Mammary epithelial cell (primary cell): ENCODE measurements at places on chromosomes 3 and 15. TPM values are rescaled to one million over a fixed set of nuclear protein-coding genes. Genes with fewer than 3 reads are reported as not detected.

The ATRIP gene
- 11.7 TPM for polyA plus RNA-seq

The UBA3 gene
- polyA plus RNA-seq, result 47.7 TPM

The OPA1 gene
- polyA plus RNA-seq, result 19.5 TPM

The EPHB1 gene
- 0.03 TPM for polyA plus RNA-seq

The FAN1 gene
- polyA plus RNA-seq, result 8.4 TPM

The CPNE4 gene
- polyA plus RNA-seq, result 0.62 TPM

The CYFIP1 gene
- 73.3 TPM for polyA plus RNA-seq

The ZPLD1 gene
- 0.82 TPM for polyA plus RNA-seq

The ZNF501 gene
- polyA plus RNA-seq, result 0.90 TPM

The SLC22A14 gene
- 0.10 TPM for polyA plus RNA-seq

The BLOC1S6 gene
- 10.8 TPM for polyA plus RNA-seq

The ATP11B gene
- polyA plus RNA-seq, result 18.3 TPM

- DNase-seq, result peak; percentile 42
These were observed 435 bp downstream of the RAB27A start for GRCh38 chr15:55289011-55289745.

GRCh38 chr15:101175401-101175800 lies 76.4 kb downstream of the CHSY1 start:
- no peak for DNase-seq

GRCh38 chr3:111932946-111933345 lies 45.9 kb upstream of the ABHD10 start:
- DNase-seq, result no peak

GRCh38 chr15:58066042-58066867 lies 744 bp upstream of the ALDH1A2 start:
- peak; percentile 43 for DNase-seq

DNA sequence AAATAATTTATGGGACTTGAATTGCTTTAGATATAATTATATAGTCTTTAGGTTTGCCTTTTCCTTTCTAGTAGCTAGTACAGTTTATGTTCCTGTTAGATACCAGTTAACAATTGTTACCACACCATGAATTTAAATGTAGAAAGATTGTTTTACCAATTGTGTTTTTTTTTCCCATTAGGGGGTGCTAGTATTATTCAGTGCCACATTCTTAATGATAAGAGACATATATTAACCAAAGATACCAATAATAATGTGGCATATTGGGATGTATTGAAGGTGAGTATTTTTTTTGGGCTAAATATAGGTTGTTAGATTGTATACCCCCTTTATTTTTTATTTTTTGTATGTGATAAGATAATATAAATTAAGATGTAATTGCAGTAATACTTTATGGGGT lies 27.7 kb downstream of the WDR48 start:
- no peak for DNase-seq

- DNase-seq, result peak; percentile 49
These were observed 603 bp downstream of the SCAPER start for GRCh38 chr15:76904461-76905012.

- no peak for DNase-seq
These were observed 248.6 kb downstream of the OPA1 start for GRCh38 chr3:193841581-193841980.

DNA sequence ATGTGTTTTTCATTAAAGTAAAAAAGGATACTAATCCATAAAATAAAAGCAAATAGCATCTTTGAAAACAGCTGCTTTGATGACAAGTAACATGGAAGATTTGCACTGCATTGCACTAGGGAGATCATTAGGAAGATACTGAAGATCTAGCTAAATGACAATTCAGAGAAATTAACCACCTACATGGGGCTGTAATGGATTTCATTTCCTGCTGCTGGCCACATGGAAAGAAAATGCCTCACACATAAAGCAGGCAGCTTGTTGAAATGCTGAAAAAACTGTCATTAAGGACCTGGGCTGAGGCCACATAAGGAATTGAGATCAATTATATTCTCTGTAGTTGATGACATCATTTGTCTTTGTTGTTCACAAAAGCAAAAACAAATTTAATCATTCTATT lies 94.1 kb downstream of the PYDC2 start:
- no peak for DNase-seq

DNA sequence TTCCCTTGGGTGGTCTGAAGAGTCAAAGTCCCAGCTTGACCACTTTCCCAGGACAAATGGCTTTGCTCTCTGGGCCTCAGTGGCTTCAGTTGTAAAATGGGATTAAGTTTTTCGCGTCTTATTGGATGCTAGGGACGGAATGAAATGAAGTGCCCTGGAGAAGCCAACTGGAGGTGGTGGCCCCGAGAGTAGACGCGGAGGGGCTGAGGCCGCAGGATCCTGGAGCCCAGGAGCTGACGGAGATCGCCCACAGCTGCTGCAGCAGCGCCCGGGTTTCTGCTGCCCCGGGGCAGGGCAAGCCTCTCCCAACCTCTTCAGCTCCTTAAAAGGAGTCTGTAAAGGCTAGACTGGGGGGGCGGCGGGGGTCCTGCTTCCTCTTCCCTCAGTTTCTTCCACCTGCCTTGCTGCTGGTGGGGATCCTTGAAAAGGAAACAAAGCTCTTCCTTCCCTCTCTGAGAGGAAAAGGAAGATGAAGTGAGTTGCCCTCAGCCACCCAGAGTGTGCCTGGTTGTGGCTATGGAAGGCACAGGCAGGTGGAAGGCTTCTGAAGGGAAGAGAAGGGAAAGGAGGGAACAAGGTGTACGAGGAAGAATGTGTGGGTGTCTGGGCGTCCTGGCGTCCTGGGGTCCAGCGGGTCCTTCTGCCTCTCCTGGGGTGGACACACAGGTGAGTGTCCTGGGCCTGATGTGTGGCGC lies 967 bp upstream of the BNC1 start:
- peak; percentile 55 for DNase-seq

DNA sequence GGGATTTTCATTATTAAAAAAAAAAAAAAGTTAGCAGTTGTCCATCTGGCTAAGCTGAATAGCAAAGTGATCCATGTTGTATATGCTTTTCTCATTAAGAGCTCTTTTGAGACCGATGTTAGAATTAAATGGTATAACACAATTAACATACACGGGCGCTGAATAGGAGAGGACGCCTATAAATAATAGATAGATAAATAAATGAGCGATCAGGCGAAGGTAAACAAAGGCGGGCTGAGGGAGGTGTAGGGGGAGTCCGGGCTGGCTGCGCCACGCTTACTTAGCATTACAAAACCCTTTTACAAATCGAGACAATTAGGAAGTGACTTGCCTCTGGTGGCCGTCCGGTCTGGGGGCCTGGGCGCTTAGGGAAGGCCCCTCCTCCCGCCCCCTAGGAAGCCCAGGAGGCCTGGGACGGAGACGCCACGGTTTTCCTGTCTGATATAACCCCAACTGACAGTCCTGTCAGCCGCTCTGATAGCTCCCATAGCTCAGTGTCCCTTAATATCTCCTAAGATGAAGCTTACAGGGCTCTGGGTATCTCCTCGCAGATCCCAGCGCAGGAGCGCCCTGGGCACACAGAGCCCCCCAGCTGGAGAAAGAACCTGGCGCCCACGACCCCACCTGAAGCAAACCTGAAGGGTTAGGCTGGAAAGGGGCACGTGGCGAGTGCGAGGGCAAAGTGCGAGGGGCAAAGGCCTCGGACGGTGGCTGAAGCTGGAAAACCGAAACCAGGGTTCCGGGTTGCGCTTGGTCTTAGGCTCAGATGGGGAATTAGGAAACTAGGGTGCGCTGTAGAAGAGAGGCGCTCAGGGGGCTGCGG lies 3.6 kb downstream of the SOX14 start:
- DNase-seq, result no peak

- peak; percentile 17 for DNase-seq
These were observed 117.8 kb upstream of the MNS1 start for GRCh38 chr15:56582785-56583184.

DNA sequence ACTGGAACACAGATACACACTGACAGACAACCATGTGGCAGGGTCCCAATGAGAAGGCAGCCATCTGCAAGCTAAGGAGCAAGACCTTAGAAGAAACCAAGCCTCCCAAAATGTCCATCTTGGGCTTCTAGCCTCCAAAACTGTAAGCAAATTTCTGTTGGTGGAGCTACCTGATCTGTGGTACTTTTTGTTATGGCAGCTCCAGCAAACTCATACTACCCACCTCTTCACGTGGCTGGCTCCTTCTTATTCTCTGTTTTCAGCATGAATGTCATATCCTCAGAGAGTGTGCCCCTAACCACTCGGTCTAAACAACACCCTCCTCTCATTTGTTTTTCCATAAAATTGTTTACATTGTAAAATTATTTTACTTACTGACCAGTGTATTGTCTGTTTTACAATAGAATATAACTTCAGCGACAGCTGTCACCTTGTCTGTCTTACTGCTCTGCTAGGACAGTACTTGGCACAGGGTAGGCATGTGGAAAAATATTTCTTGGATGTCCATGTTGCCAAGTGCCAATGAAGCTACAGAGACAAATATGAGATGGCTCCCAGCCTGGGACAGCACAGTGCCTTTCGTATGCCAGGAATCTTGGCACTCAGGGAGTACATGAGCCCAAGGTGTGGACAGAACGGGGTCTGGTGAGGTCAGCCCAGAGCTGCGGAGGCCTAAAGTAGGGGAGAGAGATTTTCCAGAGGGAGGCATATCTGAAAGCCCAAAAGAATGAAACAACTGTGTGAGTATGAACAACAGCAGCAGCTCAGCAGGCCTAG lies 17.4 kb upstream of the SLC25A36 start:
- DNase-seq, result no peak

DNA sequence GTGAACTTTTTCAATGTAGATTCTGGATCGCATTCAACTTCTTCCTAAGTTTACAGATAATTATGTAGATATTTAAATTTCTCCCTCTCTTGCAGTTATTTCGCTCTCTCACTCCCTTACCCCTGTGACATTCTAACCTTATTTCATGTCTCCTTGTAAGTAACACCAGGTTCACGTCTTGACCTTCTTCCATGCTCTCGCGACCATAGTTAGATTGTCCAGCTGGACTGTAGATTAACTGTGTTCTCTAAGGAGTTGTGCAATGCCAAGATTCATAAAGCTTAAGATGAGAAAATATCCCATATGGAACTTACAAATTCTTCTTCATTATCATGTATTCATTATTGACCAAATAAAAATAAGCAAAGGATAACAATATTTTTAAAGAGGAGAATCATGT lies 430.5 kb downstream of the GABRG3 start:
- no peak for DNase-seq

DNA sequence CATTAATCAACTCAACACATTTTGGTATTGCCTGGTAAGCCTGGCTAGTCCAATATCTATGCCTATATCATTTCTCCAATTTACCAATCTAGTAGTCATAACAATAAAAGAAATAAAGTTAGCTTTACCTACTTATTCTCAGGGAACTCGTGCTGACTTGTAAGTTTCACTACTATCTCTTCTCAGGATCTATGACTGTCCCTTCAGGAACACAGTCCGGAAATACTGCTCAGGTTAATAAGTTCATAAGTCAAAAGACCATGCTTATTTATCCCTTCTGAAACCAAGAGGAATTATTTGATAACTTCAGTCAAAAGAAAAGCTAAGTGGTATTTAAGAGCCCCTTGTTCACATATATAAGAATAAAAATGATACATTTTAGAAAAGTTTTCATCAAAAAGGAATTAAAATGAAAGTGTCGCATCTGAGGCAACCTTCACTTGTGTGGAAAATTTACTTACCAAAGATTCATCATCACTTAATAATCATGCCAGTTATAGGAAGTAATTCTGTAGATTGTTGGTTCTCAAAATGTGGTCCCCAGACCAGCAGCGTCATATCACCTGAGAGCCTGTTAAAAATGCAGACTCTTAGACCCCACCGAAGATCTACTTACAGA lies 15.5 kb upstream of the THRB start:
- DNase-seq, result peak; percentile 89

- no peak for DNase-seq
These were observed 13.7 kb downstream of the MAP1A start for GRCh38 chr15:43531018-43531670.

DNA sequence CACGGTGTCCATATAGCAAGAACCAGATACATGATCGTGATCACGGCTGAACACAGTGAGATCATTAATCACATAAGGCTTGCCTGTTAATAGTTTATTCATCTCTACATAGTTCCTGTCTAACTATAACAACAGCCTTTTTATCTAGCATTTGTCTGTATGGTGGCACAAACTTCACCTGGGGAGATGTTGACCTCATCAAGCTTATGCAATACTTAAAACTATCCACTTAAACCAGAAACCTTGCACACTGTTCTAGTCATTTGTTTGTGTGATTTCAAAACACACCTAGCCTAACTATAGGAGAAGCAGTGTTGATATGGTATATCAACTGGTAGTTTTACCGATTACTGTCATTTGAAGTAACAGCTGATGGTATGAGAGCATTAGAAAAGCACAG lies 124.8 kb downstream of the VPS13C start:
- peak; percentile 45 for DNase-seq

DNA sequence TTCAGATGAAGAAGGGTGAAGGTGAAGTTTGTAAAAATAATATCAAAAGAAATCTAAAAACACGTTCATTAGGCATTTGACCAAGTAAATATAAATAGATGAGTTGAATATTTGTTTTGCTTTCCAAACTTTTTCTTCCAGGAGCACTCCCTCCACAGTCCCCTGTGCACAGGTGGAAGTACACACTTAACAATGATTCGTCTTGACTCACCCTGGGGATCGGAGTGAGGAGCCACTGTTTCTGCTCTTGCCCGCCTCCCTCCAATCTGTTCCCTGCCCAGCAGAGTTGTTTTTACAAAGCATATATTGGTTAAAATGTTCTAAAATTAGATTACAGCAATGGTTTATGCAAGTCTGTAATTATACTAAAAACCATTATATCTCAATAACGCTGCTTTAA lies 175.1 kb downstream of the PTPRG start:
- DNase-seq, result peak; percentile 54

DNA sequence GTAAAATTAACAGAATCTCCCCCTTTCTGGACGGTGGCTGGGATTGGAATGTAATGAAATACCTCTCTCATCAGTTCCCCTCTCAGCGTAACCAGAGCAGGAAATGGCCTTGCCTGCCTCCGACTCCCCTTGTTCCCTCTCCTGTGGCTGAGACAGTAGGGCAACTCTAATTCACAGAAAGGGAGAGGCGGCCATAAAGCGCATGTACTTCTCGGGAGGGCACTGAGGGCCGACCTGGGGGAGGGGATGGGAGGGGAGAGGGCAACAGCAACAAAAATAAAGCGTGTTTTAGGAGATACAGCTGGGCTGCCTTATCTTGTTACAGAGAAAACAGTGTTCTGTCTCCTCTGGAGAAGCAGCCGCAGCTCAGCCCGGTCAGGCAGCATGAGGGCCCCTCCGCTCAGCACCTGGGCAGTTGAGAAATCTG lies 783.3 kb upstream of the ARRDC4 start:
- DNase-seq, result no peak

- DNase-seq, result no peak
These were observed 99.3 kb upstream of the ZBED2 start for GRCh38 chr3:111694471-111694870.

DNA sequence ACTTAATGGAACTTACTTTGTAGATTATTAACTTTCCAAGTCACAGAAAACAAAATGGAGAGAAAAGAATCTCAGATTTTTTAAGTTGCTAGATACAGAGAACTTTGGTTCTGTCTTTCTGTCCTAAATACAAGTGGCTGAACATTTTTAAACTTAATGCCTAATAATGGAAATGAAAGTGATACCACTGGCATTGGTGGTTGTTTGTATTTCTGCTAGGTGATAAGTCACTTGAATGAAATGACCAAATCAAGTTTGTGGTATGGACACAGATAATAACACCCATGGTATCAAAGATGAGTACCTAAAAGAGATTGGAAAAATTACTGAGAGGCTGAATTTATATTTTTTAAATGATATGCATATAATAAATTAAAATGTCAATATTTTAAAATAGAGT lies 502.1 kb downstream of the CNTN6 start:
- DNase-seq, result no peak
